Activated naive CD8-positive, alpha-beta T cell treated with anti-CD3 and anti-CD28 coated beads for 36 hours (primary cell): ENCODE measurements at places on chromosomes 16 and 17.

DNA sequence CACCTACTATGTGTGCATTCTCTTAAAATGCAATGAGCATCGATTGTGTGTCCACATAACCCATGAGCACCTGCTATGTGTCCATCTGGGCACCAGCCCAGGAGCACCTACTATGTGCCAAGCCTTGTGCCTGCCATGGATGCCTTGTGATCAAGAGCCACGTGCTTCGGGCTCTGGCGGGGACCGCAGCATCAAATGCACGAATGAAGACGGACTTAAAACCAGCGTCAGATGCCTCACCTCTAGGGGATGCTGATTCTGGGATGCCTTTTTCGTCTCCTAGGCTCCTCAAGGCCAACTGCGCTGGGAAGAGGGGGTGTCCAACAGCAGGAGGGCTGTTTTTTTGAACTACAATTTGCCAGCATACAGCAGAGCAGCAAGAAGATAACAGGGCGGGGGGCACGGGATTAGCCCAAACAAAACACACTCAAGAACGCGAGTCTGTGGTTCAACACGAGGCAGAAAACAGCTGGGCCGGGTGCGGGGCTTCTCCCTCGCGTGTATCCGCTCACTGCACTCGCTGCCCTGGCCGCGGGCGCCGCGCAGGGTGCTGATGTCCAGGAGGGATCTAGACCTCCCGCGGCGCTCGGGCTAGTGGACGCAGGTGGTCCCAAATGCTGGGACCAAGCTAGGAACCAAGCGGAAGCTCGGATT is 1.2 kb upstream of the GLIS2 start:
- no peak for DNase-seq

DNA sequence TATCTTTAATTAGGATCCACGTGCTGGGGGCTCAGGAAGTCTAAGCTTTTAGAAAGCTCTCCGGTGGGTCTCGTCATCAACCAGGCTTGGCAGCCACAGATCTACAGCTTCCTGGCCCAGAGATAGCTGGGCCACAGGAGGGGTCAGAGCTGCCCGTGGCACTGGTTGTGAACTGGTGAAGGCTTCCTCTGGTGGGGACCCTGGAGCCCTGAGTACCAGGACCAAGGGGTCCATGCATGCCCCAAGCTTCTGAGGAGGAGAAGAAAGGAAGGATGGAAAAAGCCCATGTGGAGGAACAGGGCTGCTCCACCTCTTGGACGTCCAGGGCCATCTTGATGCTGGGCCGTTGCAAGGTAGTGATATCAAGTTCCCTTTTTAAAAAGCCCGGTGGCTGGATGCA is 13.3 kb downstream of the RMI2 start:
- no peak for DNase-seq

GRCh38 chr16:57504491-57504890 is 18.2 kb upstream of the DOK4 start:
- DNase-seq: no peak

DNA sequence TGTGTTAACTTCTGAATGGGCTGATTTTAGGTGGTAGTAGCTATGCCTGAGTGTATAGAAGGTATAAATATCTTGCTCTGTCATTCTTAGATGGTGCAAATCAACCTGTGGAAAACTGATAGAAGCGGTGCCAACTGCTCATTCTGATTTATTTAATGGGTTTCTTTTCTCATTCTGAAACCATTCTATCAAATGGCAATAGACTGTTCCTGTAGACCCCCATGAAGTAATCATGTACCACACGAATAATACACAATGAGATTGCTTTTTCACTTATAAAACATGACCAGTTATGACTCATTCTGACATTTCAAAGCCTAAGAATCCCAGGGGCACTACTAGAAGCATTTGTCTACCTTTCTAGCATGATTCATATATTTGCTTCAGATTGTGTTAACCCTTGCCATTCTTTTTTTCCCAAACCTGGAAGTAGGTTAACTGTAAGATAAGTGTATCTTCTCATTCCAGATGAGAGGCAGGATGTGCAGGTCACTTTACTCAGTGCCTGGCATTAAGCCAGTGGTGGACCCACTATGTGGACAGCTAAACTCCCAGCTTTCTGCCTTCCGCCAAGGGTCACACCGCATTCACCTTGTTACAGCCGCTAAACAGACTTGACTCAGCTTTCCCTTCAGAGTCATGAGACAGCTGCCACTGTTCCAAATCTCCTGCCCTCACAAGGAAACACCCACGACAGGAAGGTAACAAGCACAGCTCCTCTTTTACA is 16.4 kb upstream of the SLC16A11 start:
- DNase-seq: no peak

- DNase-seq: no peak
These were observed 3.0 kb upstream of the CCL2 start for GRCh38 chr17:34252095-34252443.

DNA sequence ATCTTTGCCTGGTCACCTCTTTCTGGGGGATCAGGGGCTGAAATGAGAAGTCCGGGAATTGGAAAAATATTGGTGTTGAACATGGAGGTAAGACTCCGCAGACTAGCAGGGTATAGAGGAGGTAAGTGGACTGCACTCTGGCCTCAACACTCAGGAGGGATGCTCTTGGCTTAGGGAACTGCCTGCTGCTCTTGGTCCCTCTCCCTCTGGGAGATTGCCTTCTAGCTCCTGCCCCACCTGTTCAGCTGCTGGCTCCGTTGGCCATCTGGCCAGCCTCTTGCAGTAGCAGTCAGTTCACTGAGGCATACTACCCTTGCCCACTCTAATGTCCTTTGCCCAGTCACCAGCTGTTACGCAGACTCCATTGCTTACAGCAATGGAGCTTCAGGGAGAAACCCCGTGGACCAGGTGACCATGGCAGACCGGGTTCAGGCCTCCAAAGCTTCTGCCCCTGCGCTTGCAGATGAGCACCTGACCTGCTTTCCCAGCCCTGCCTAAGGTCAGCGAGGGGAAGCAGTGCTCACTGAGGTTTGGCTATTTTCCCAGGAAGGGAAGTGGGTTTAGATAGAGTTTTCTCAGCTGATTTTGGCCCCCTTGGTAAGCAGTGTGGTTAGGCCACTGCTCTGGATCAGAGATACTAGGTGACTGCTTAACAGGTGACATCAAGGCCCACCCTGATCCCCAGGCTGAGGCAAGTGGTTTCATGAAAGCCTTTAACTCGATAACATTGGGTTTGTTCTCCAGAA is 11.9 kb downstream of the CDK5RAP3 start:
- DNase-seq: no peak

GRCh38 chr17:36184023-36184765 is 7.8 kb upstream of the TBC1D3B start:
- DNase-seq: no peak

DNA sequence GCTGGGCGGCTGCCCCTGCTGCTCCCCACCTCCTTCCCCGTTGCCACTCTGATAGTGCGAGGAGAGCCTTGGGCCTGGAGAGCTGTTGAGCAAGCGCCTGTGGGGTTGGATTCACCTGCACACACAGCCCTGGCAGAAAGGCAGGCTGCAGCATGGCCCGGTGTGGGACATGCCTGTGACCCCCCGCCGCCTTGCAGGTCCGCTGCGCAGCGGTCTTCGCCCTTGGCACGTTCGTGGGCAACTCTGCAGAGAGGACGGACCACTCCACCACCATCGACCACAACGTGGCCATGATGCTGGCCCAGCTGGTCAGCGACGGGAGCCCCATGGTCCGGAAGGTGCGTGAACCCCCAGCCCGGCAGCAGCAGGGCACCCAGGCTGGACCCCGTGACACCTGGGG is 106.8 kb upstream of the CHMP6 start:
- DNase-seq: no peak

GRCh38 chr17:74994440-74994839 is 7.0 kb downstream of the CDR2L start:
- DNase-seq: no peak

- DNase-seq: no peak
These were observed 146.7 kb downstream of the KCNJ12 start for GRCh38 chr17:21522755-21523336.

- no peak for DNase-seq
These were observed 39.2 kb upstream of the CBX4 start for GRCh38 chr17:79878329-79878947.

DNA sequence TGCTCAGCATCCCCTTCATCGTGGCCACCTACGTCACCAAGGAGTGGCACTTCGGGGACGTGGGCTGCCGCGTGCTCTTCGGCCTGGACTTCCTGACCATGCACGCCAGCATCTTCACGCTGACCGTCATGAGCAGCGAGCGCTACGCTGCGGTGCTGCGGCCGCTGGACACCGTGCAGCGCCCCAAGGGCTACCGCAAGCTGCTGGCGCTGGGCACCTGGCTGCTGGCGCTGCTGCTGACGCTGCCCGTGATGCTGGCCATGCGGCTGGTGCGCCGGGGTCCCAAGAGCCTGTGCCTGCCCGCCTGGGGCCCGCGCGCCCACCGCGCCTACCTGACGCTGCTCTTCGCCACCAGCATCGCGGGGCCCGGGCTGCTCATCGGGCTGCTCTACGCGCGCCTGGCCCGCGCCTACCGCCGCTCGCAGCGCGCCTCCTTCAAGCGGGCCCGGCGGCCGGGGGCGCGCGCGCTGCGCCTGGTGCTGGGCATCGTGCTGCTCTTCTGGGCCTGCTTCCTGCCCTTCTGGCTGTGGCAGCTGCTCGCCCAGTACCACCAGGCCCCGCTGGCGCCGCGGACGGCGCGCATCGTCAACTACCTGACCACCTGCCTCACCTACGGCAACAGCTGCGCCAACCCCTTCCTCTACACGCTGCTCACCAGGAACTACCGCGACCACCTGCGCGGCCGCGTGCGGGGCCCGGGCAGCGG is 3.2 kb downstream of the UTS2R start:
- no peak for DNase-seq
